Regular cardiac myocyte (primary cell): ENCODE measurements at places on chromosomes 16 and 17. TPM values are rescaled to one million over a fixed set of nuclear protein-coding genes. Genes with fewer than 3 reads are reported as not detected.

The TNFRSF13B gene
- total RNA-seq, result not detected in 2 replicates

The PRSS27 gene
- total RNA-seq, result 0.19 and 0.56 TPM in 2 replicates

The KCNH6 gene
- not detected in 2 replicates for total RNA-seq

The KRTAP4-7 gene
- not detected in 2 replicates for total RNA-seq

The KIF18B gene
- 1.1 and 10.2 TPM in 2 replicates for total RNA-seq

The DNASE1L2 gene
- total RNA-seq, result 0.56 and 0.58 TPM in 2 replicates

The OSGIN1 gene
- 1.1 and 1.3 TPM in 2 replicates for total RNA-seq

The EFCAB5 gene
- total RNA-seq, result under 0.01 and 0.85 TPM in 2 replicates

The PDILT gene
- total RNA-seq, result not detected in 2 replicates
